ENCODE measurements at places on chromosomes 5 and 9. TPM values are rescaled to one million over a fixed set of nuclear protein-coding genes. Genes with fewer than 3 reads are reported as not detected.

MARCOL gene
- not detected for polyA plus RNA-seq

PRLR gene
- not detected for polyA plus RNA-seq

MCTP1 gene
- polyA plus RNA-seq: 0.42 TPM

SH3GLB2 gene
- polyA plus RNA-seq: 43.5 TPM

MSX2 gene
- not detected for polyA plus RNA-seq

GPRIN1 gene
- not detected for polyA plus RNA-seq

PRRX2 gene
- polyA plus RNA-seq: not detected

CARD6 gene
- 5.0 TPM for polyA plus RNA-seq
